ENCODE measurements at places on chromosomes 1 and 21.

DNA sequence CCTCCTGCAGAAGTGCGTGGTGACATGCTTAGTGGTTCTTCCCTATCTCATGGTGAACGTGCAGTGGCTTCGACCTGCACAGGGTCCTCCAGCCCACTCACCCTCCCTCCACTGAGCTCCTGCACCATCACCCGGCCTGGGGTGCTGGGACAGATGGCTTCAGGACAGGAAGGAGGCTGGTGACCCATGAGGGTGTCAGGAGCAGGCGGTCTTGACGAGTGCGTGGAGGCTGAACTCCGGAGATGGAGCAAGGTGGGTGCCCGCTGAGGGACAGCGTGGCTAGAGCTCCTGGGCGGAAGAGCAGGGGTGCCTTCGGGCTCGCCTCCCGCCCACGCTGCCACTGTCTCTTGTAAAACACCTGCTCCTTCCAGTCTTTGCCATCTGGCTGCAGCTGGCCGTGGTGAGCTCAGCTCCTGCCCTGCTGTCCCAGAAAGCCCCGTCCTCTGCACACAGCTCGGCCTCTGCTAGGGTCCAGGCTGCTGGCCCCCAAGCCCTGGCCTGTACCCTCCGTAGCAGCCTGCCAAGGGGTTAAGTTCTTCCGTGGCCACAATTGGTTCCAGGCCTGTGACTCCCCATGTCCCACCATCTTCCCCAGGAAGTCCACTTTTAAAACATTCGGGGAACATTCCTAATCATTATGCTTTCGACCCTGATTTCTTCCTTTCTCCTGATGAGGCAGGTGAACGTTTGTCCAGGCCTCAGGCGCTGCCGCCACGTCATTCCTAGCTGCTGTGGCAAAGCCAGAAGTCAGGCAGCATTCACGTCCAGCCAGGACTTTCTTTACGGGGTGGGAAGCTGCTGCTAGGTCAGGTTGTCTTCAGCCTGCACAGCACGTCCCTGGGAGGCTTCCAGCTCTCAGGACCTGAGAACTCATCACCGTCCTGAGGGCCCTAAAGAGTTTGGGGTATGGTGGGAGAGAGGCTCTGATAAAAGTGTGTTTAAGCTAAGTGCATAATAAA lies 8.1 kb downstream of the KRTAP10-1 start:
- DNase-seq, result no peak

DNA sequence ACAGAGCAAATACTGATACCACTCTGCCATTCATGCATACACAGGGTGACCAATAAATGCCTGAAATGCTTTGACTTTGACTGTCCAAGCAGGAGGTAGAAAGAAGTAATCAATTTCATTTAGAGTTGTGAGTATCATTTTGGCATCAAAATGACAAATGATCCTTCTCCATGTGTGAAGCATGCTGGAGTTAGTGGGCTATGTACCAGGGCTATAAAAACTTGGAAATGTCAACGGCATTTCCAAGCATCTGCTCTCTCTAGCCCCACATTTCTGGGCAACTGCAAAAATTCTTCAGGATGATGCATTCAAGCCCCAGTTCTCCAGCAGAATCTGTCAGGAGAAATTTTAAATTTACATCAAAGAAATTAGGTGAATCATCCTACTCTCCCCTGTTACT lies 208.4 kb upstream of the PTBP2 start:
- no peak for DNase-seq

- no peak for DNase-seq
Measured at GRCh38 chr1:111884772-111885443, 104.6 kb downstream of the KCND3 start.

GRCh38 chr21:25997788-25998611 lies 172.6 kb downstream of the APP start:
- no peak for DNase-seq

Data from GDM1 (cell line).